Ovary (tissue), 10 donors: ENCODE measurements at places on chromosomes 1 and 21.

- H3K36me3 ChIP-seq: no peaks in the 10 kb centered on the region
- H3K4me1 ChIP-seq: no peaks in the 10 kb centered on the region
- H3K27me3 ChIP-seq: no peaks in the 10 kb centered on the region
- no peak overlapping the region for H3K27ac ChIP-seq
- H3K4me3 ChIP-seq: no peak overlapping the region
Measured at GRCh38 chr21:35658242-35658641, 402.1 kb downstream of the SETD4 start.

DNA sequence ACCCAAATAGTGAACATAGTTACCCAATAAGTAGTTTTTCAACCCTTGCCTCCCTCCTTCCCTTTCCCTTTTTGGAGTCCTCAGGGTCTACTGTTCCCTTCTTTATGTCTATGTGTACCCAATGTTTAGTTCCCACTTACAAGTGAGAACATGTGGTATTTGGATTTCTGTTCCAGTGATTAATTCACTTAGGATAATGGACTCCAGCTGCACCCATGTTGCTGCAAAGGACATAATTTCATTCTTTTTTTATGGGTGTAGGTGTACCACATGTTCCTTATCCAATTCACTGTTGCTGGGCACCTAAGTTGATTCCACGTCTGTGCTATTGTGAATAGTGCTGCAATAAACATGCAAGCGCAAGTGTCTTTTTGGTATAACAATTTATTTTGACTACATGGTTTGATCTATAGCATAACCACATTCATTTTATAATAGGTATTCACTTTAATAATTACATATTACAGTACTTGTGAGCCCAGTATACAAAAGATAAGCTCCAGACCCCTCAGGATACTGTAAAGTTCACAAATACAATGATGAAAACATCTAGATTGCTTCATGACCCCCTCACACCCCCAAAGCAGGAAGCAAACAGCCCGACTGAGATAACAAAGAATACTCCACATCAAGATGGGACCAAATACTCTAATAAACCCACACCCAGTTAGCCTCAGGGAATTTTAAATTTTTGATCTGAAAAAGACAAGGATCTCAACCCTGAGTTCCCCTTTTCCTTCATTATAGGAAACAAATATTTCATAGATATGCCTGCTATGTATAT lies 45.3 kb downstream of the PUM1 start:
- no peaks in the 10 kb centered on the region for H3K27me3 ChIP-seq
- H3K27ac ChIP-seq: no peak overlapping the region
- no peak for DNase-seq
- no peak overlapping the region for H3K4me3 ChIP-seq
- no peaks in the 10 kb centered on the region for H3K36me3 ChIP-seq

GRCh38 chr1:185957441-185958363 lies 223.5 kb downstream of the HMCN1 start:
- H3K4me3 ChIP-seq: no peak overlapping the region
- no peak for DNase-seq
- H3K27me3 ChIP-seq: no peaks in the 10 kb centered on the region

DNA sequence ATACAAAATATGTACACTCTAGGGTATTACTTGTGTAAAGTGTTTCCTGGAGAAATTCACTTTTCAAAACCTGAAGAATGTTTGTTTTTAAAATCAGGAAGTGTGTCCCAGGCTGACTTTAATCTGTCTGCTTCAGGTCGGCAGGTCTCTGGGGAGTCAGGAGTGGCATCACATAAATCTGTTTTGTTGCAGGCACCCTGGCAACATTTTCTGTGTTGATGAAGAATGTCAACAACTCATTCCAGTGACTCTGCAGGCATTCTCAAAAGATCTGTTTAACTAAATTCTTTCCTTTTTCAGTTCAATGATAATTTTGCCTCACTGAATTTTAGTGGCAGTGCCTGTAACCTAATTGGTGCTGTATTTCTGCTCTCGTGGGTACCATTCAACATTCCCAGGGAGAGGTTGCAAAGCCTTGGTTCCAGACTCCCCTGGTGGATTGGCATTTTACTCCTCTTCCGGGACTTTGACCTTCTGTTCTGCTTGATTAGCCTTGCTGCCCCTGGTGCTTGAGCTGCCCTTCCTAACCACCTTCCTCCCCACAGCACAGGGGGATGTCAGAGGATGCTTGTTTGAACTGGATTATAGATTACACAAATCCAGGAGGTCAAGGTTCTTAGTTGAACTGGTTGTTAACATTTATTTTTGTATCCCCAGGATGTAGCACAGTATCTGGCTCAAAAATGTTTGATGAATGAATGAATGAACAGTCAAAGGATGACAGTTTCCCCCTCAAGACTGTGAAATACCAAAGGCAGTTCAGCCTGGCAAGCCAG lies 55.4 kb upstream of the LPGAT1 start:
- DNase-seq: no peak
- no peaks in the 10 kb centered on the region for H3K4me1 ChIP-seq
- H3K4me3 ChIP-seq: no peak overlapping the region
- H3K27me3 ChIP-seq: no peaks in the 10 kb centered on the region
- no peak overlapping the region for H3K27ac ChIP-seq

- no peak overlapping the region for H3K27ac ChIP-seq
- no peak for DNase-seq
- no peaks in the 10 kb centered on the region for H3K27me3 ChIP-seq
- H3K4me1 ChIP-seq: no peaks in the 10 kb centered on the region
Measured at GRCh38 chr1:106178791-106179190, 877.7 kb upstream of the PRMT6 start.

DNA sequence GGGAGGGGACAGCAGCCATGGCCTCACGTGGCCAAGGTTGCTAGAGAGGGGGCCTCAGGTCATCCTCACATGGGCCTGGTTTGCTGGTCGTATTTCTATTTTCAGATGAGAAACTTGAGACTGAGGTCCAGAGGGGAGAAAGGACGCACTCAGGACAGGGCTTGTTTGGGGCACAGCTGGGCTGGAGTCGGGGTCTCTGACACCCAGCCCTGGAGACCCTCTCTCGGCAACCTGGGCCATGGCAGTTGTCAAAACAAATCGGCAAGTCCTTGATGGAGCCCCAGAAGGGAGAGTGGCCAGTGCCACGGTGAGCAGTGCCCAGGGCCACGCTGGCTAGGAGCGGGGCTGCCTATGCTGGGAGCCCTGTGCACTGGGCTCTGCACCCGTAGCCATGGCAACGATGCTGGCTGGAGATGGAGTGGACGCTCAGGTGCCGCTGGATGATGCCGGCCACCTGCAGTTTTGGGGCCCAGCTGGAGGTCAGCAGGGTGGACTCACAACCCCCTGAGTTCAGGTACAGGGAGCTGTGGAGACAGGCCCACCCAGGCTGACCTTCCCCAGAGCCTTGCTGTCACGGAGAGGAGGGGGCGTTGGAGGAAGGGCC lies 11.1 kb downstream of the LRRC3 start:
- peaks cover 3% of the 10 kb centered on the region for H3K4me1 ChIP-seq
- H3K4me3 ChIP-seq: no peak overlapping the region
- H3K27me3 ChIP-seq: no peaks in the 10 kb centered on the region
- H3K27ac ChIP-seq: no peak overlapping the region
- no peaks in the 10 kb centered on the region for H3K36me3 ChIP-seq
- no peak for DNase-seq

- no peaks in the 10 kb centered on the region for H3K4me1 ChIP-seq
- no peaks in the 10 kb centered on the region for H3K27me3 ChIP-seq
- H3K4me3 ChIP-seq: no peak overlapping the region
- no peak overlapping the region for H3K27ac ChIP-seq
- DNase-seq: no peak
Measured at GRCh38 chr1:116129537-116129936, 18.3 kb downstream of the MAB21L3 start.

GRCh38 chr1:20931930-20932436 lies 144.9 kb upstream of the HP1BP3 start:
- no peaks in the 10 kb centered on the region for H3K27me3 ChIP-seq
- H3K4me1 ChIP-seq: peaks cover 1% of the 10 kb centered on the region
- DNase-seq: no peak

GRCh38 chr1:25732821-25733220 lies 67.2 kb upstream of the SELENON start:
- H3K4me1 ChIP-seq: peaks cover 8% of the 10 kb centered on the region
- no peak overlapping the region for H3K4me3 ChIP-seq
- DNase-seq: peak; percentile 23
- H3K27ac ChIP-seq: no peak overlapping the region

DNA sequence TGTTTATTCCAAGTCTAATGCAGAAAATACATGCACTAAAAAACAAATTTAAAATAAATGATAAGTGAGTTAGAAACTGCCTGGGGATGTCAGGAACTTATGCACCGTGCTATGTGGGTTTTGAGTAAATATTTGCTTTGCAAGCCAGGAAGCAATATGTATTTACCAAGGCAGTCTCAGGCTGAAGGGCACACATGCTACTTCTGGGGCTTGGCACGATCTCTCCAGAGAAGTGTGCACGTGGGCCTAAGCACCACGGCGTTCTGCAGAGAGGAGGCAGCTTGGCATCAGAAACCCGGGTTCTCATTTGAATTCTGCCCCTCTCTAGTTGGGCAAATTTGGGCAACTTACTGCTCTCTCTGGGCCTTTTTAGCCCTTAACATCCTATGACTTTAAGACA lies 72.6 kb upstream of the ROR1 start:
- no peaks in the 10 kb centered on the region for H3K36me3 ChIP-seq

DNA sequence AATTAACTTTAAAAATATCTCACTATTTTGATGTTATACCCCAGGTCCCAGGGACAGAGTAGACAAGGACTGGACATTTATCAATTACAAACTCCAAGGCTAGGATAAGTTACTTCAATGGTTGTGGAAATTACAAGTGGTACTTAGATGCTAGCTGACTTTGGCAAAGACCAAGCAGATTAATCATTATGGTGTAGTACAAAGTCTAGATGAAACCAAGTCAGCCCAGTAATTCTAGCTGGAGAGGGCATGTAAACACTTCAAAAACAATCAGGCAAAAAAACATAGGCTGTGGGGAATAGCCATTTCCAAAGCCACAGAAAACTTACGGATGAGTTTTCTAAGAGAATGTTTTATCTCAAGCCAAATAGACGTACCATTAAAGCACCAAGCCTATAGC lies 124.5 kb downstream of the TSEN15 start:
- DNase-seq: no peak
- H3K4me3 ChIP-seq: no peak overlapping the region
- no peaks in the 10 kb centered on the region for H3K36me3 ChIP-seq
- H3K27me3 ChIP-seq: no peaks in the 10 kb centered on the region
- H3K4me1 ChIP-seq: no peaks in the 10 kb centered on the region
- no peak overlapping the region for H3K27ac ChIP-seq

- no peak for DNase-seq
- H3K27me3 ChIP-seq: no peaks in the 10 kb centered on the region
- no peaks in the 10 kb centered on the region for H3K4me1 ChIP-seq
- H3K36me3 ChIP-seq: no peaks in the 10 kb centered on the region
Measured at GRCh38 chr21:36255663-36256062, 64.3 kb upstream of the MORC3 start.

- no peaks in the 10 kb centered on the region for H3K4me1 ChIP-seq
- H3K4me3 ChIP-seq: peak within 1 kb of the TSS; percentile 52
- no peak for DNase-seq
- H3K27me3 ChIP-seq: no peaks in the 10 kb centered on the region
- no peaks in the 10 kb centered on the region for H3K36me3 ChIP-seq
Measured at GRCh38 chr1:89125913-89126580, at the start of gene GBP2. Gene GBP2, minus strand, starts transcription at chr1:89126114. Its CDS starts 4,148 bp downstream, at chr1:89121966.

GRCh38 chr1:59020151-59020997 lies 236.5 kb upstream of the JUN start:
- no peak overlapping the region for H3K27ac ChIP-seq
- no peaks in the 10 kb centered on the region for H3K36me3 ChIP-seq
- H3K27me3 ChIP-seq: no peaks in the 10 kb centered on the region
- H3K4me3 ChIP-seq: peak overlapping the region; percentile 16
- peak; percentile 51 for DNase-seq

DNA sequence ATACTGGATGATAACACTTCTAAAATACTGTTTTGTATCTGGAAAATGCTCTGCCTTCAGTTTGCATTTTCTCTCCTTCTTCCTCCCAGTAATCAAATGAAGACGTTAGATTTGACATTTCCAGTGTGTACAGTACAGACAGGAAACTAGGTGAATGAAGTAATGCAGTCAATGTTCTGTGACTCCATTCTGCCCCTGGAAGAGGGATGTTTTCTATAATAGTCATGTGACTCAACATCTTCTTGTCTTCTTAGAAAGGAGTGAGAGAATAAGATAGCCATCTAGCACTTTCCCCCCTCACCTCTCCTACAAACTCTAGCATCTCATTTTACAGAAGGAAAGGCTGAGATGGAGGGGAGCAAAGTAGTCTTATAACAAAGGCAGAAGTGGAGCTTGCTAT lies 77.6 kb downstream of the DDR2 start:
- peak overlapping the region; percentile 78 for H3K27ac ChIP-seq
- H3K27me3 ChIP-seq: no peaks in the 10 kb centered on the region
- no peak for DNase-seq
- no peak overlapping the region for H3K4me3 ChIP-seq
- no peaks in the 10 kb centered on the region for H3K36me3 ChIP-seq

GRCh38 chr1:202004711-202005110 lies 5.7 kb upstream of the ELF3 start:
- no peaks in the 10 kb centered on the region for H3K27me3 ChIP-seq
- no peaks in the 10 kb centered on the region for H3K36me3 ChIP-seq
- H3K4me3 ChIP-seq: no peak overlapping the region
- no peaks in the 10 kb centered on the region for H3K4me1 ChIP-seq
- H3K27ac ChIP-seq: no peak overlapping the region

DNA sequence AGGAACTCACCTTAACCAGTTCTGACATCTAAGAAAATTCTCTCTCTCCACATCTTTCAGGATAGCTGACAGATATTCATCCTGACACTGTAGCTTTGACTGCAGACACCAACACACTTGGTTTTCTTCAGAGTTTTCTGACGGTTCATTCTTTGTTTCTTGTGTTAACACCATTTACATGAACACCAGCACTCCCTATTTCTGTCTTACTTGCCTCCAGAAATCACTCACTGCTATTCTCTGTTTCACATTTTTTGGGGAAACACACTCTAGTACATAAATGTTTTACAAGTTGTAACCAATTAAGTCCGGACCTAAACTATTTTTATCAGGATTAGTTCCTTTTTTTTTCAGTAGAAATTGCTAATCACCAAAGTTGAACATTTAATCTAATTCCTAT lies 15.4 kb downstream of the FLVCR1 start:
- H3K27ac ChIP-seq: no peak overlapping the region
- no peak overlapping the region for H3K4me3 ChIP-seq
- no peaks in the 10 kb centered on the region for H3K36me3 ChIP-seq
- no peaks in the 10 kb centered on the region for H3K27me3 ChIP-seq

- H3K27me3 ChIP-seq: no peaks in the 10 kb centered on the region
- no peak overlapping the region for H3K27ac ChIP-seq
- no peaks in the 10 kb centered on the region for H3K36me3 ChIP-seq
- H3K4me3 ChIP-seq: no peak overlapping the region
- H3K4me1 ChIP-seq: peaks cover 2% of the 10 kb centered on the region
Measured at GRCh38 chr1:206885341-206886060, 11.7 kb upstream of the IL24 start.

DNA sequence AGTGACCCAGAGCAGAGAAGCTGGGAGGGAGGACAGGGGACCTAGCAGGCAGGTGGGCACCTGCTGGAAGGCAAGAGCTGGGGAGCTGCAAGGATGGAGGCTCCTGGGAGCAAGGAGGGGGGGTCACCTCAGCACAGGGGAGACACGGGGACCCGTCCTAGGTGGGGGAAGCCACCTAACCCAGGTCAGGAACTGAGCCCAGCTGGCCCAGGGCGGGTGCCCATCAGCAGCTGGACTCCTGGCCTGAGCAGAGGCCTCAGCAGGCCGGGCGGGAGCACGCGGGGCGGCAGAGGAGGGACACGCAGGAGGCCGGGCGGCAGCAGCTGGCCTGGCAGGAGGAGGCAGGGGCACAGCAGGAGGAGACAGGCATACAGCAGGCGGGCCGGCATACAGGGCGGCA lies 949 bp downstream of the KRTAP10-1 start:
- no peaks in the 10 kb centered on the region for H3K36me3 ChIP-seq
- H3K4me3 ChIP-seq: no peak overlapping the region
- H3K27ac ChIP-seq: no peak overlapping the region
- no peak for DNase-seq
- H3K27me3 ChIP-seq: no peaks in the 10 kb centered on the region
